Fibroblast of gingiva (primary cell): ENCODE measurements at places on chromosomes 5 and 9.

GRCh38 chr5:66307647-66308241 lies 163.6 kb downstream of the SREK1 start:
- DNase-seq, result peak; percentile 49

- DNase-seq, result no peak
These were observed 512.5 kb upstream of the CDH18 start for GRCh38 chr5:20500546-20500945.

DNA sequence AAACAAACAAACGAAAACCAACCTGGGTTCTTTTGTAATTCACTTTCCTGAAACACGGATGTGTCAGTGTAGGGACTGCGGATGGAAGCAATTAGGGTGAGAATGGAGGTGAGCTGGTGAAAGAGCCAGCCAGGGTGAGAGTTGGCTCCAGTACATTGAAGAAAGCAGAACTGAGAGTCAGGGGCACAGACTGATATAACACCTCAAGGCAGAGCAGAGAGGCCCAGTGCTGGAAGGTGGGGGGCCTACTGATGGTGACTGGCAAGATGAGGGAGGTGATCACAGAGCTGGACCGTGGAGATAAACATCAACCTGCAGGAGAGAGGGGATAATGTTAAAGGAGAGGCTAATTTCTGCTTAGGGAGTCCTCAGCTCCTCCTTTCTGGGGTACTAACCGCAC lies 221.1 kb downstream of the MAN2A1 start:
- DNase-seq, result no peak

GRCh38 chr5:109410389-109411148 lies 795 bp upstream of the PJA2 start:
- DNase-seq, result peak; percentile 88

GRCh38 chr5:146962801-146963355 lies 84.3 kb upstream of the PPP2R2B start:
- peak; percentile 11 for DNase-seq

GRCh38 chr5:32791536-32792243 lies 80.6 kb downstream of the NPR3 start:
- DNase-seq, result no peak

- DNase-seq, result no peak
These were observed 6.6 kb downstream of the NACC2 start for GRCh38 chr9:136088481-136088938.

GRCh38 chr5:167167191-167167795 lies 1124.2 kb upstream of the WWC1 start:
- no peak for DNase-seq

GRCh38 chr9:113564498-113565237 lies 101.1 kb downstream of the RGS3 start:
- peak; percentile 84 for DNase-seq

DNA sequence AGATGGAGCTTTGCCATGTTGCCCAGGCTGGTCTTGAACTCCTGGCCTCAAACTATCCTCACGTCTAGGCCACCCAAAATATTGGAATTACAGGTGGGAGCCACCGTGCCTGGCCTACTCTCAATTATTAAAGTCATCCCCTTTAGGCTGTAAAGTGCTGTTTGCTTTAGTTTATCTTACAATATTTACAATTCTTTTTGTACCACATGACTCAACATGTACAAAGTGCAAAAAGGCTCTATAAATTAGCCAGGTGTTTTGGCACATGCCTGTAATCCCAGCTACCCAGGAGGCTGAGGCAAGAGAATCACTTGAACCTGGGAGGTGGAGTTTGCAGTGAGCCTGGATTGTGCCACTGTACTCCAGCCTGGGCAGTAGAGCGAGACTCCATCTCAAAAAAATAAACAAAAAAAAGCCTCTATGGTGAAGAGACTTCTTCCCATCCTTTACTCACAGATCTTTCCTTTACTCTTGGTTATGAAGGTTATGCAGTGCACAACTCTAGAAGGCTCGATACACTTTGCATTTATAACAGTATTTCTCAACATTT lies 28.5 kb upstream of the MLLT3 start:
- DNase-seq, result no peak
